CD4-positive, CD25-positive, alpha-beta regulatory T cell (primary cell): ENCODE measurements at places on chromosomes 16 and 17. TPM values are rescaled to one million over a fixed set of nuclear protein-coding genes. Genes with fewer than 3 reads are reported as not detected.

- DNase-seq = no peak
Measured at GRCh38 chr17:72336026-72336803, 215.4 kb downstream of the SOX9 start.

Gene PPP1R1B
- total RNA-seq = not detected

DNA sequence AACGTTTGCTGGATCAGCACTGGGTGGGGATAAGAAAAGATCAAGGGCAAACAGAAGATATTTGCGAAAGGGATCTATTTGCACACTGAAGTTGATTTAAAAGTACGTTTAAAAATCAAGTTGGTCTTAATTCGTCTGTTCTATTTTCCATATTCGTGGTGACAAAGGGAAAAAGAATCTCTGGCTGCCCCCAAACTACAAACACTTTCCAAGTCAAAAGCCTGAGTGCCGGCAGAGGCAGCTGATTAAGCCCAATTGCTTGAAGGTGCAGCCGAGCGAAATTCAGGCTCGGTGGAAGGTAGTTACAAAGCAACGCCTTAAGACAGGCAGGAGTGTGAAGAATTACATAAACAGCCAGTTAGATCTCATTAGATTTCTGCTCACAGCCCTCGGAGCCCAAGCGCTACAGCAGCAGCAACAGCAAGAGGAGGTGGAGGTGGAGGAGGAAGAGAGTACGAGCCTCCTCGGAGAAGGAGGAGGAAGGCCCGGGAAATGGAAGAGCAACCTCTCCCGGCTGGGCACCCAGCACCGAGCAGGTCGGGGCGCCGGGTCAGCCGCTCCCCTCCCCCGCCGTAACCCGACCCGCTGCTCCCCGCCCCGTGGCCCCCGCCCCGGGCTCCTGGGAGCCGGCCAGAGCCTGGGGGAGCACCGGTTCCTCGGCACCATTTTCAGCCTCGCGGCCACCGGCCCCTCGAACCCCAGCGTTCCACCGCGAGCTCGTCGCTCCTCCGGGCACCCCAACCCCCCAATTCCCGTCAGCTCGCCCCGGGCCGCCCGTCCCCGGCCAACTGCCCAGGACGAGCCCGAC lies 890 bp downstream of the TOB1 start:
- DNase-seq = peak; percentile 74

Gene PRSS36
- total RNA-seq = 0.39 TPM
